H9 (cell line): ENCODE measurements at places on chromosomes 16 and 17.
A peak's percentile ranks its signal among the peaks of the same experiment; 100 is the strongest.

DNA sequence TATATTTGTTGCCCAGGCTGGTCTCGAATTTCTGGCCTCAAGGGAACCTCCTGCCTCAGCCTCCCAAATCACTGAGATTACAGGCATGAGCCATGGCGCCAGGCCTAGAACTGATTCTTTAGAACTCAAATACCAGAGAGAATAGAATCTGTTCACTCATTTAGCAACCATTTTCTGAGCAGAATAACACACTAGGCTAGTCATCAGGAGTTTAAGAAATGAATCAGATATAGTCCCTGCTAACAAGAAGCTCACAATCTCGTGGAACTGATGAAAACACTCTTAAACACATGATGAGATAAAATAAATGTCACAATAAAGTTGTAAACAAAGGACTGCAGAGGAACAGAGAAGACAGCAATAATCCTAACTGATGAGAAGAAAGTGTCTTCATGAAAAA, 55.8 kb upstream of the ADCY9 start:
- no peak for DNase-seq

DNA sequence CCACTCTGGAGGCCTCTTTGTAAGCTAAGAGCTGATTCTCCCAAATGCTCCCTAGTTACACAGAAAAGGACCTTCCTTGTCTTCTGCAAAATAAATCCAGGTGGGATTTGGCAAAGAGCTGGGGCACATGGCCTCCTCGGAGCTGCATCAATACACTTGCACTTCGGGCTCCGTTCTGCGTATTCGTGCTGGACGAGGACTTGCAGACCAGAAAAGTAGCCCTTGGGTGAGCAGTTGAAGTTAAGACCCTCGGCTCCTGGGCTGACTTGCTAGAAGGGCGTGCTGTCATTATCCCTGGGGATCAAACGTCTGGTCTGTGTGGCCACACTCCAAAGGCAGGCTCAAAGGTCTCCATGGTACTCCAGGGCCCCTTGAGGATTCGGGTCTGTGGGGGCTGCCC, 144.2 kb upstream of the RPH3AL start:
- no peak for DNase-seq

GRCh38 chr17:40791787-40792436, 7.8 kb downstream of the KRT28 start:
- DNase-seq = no peak

DNA sequence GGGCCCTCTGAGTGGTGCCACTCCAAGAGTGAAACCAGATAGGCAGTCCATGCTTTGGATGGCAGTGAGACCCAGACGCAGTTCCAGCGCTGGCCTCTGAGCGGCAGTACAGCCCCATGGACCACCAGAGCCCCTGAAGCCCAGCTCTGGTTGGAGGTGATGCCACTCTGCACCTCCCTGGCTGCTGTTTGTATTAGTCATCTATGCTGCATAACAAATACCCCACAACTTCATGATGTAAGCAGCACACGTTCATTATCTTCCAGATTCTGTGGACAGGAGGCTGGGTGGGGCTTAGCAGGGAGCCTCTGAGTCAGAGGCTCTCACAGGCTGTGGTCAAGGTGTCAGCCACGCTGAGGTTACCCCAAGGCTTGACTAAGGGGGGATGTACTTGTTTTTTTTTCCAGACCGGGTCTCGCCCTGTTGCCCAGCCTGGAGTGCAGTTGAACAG, 5.1 kb upstream of the NME4 start:
- peak; percentile 89 for DNase-seq

DNA sequence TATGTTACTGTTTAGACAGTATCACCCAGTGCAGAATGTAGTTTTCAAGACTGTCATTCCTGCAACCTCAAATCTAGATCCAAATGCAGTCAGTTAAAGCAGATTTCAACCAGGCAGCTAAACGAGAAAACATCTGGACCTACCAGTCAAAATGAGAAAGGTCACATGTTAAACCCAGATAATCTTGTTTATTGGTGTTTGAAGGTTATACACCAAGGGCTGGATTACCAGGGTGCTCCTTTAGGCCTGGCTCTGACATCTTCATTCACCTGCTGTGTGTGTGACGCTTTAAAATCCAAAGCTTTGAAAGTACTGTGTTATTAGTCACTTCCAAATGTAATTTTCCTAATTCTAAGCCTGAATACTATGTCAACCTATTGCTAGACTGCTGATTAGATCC, 54.9 kb downstream of the IKZF3 start:
- DNase-seq = no peak

DNA sequence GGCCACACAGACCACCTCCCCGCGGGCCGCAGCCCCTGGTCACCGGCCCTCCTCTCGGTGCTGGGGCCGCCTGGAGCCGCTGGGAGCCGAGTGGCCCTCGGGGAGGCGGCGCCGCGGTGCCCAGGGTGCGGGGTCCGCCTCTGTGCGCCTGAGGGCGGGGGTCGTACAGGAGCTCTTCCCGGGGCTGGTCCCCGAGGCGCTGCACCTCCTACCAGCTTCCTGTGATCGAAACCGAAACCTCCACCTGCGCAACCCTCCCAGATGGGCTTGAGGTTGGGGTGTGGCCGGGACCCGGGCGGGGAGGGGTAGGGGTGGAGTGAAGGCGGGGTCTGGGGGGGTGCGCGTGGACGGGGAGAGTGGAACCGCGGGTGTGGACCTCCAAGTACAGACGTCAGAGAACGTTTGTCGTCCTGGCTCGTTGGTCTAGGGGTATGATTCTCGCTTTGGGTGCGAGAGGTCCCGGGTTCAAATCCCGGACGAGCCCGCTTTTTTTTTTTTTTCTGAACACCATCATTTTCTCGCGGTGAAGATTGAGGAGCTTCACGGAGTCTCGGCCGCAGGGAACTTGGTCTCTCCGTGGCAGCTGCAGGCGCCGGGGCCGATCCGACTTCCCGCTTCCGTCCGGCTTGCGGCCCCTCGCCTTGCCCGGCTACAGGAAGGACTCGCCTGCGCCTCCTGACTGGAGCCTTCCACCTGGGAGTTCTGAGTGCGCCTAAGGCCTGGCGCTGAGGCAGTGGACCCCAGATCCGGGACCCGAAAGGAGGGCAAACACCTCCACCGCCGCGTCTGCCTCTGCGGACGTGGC, 23.9 kb downstream of the ZNF213 start:
- DNase-seq = peak; percentile 92

GRCh38 chr16:79293836-79294460, 306.6 kb downstream of the MAF start:
- no peak for DNase-seq

GRCh38 chr17:7589891-7590691, at the start of gene SOX15:
Gene SOX15 (minus strand): TSS chr17:7590094. CDS start chr17:7589676, 418 bp downstream.
- peak; percentile 92 for DNase-seq

DNA sequence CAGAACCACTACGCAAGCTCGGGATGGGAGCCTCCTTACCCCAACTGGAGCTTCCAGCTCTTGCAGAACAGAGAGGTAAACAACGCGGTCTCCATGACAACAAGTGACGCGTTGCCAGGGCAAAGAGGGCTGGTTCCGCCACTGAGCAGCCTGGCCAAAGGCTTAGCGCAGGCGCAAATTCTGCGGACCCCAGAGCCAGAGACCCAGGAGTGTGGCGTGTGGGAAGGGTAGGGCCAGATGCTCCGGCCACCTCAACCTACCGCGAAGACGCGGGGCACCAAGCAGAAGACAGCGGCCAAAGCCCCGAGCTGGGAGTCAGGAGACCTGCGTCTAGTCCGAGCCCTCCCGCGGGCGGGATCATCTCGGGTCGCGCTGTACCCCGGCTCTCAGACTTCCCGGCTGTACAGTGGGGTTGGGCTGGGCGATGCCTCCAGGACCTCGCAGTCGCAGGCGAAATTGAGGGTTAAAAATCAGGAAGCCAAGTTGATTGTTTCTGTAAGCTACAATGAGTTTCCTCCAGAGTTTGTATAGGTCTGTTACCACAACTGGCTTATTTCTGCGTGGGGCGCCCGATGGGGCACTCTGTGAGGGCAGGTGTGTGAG, at the start of gene TEKT1:
TEKT1 (minus strand) TSS at position 69 of the 603 bp plus-strand sequence. CDS start 1,353 bp downstream, outside the sequence.
- peak; percentile 98 for DNase-seq

DNA sequence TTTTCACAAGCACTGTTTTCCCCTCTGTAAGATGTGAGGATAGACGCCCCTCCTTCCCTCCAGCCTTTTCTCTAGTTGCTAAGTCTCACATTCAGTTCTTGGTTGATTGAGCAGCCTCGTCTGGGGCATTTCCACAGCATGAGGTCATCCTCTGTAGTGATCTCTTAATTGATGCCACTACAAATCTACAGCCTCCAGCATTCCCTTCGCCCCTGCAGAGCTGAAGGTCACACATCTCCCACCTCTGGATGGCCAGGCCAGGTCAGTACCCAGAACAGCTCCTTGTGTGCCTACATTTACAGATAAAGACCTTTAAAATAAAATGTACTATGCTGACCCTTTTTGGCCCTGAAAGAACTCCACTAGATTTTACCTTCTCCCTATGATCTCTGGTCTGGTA, 32.5 kb upstream of the CDH11 start:
- DNase-seq = peak; percentile 69

- peak; percentile 25 for DNase-seq
Measured at GRCh38 chr17:58315281-58315711, 13.3 kb downstream of the TSPOAP1 start.

GRCh38 chr17:19546289-19547065, 12.8 kb downstream of the SLC47A1 start:
- DNase-seq = no peak

- no peak for DNase-seq
Measured at GRCh38 chr17:74353446-74354060, 8.1 kb downstream of the BTBD17 start.

DNA sequence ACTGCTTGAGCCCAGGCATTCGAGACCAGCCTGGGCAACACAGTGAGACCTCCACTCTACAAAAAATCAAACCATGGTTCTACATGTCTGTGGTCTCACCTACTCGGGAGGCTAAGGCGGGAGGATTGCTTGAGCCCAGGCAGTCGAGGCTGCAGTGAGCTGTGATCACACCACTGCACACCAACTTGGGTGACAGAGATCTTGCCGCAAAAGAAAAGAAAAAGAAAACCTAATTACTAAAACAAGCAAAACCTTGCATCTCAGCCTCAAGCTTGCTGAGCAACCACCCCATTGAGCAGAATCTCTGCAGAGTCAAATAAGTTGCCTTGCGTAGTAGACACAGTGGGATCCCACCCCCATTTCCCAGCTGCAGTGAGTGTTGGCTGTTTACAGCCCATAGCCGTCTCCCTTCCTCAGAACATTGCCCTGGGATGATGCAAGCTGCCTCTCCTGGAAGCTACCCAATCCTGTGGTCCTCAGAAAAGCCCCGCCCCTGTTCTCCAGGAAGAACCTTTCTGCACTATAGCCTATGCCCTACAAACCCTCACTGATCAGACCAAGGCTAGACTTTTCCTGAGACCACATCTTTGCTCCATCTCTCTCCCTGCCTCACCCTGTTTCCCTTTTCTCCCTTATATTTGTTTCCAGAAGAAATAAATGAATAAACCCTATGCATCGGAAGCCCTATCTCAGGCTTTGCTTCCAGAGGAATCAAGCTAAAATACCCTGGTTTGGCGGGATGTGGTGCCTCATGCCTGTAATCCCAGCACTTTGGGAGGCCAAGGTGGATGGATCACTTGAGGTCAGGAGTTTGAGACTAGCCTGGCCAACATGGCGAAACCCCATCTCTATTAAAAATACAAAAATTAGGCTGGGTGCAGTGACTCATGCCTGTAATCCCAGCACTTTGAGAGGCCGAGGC, 16.7 kb upstream of the ERN2 start:
- DNase-seq = peak; percentile 85

DNA sequence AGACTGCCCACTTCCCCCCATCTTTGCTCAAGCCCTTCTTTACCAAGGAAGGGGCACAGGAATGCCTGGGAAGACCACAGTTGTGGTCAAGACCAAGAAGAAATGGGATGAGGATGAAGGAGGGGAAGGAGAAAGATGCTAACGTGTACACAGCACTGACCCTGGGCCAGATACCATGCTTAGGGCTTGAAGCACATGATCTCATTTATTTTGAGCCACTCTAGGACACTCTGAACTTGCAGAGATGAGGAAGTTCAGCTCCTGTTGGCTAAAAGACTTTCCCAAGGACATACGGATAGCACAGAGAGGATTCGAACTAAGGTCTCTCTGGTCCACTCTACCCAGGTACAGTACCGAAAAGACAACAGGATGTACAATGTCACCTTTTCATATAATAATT, 42.6 kb downstream of the PIK3R5 start:
- DNase-seq = no peak

GRCh38 chr17:55676274-55676673, 46.4 kb downstream of the TMEM100 start:
- DNase-seq = no peak

DNA sequence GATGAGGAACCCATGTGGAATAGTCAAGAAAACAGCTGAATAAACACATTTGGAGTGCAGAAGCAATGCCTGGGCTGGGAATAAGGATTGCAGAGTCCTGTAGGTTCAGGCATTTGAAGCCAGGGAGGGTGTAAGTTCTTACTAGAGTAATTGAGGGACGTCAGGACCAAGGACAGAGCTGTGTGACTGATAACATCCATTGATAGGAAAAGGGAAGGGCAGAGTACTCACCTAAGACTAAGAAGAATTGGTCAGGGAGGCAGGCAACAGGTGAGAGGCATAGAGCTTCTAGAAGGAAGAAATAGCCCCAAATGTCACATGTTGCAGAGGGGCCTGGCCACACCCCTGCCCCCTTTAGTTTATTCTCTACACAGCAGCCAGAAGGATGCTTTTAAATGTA, 79.8 kb upstream of the TMEM132E start:
- DNase-seq = peak; percentile 67

DNA sequence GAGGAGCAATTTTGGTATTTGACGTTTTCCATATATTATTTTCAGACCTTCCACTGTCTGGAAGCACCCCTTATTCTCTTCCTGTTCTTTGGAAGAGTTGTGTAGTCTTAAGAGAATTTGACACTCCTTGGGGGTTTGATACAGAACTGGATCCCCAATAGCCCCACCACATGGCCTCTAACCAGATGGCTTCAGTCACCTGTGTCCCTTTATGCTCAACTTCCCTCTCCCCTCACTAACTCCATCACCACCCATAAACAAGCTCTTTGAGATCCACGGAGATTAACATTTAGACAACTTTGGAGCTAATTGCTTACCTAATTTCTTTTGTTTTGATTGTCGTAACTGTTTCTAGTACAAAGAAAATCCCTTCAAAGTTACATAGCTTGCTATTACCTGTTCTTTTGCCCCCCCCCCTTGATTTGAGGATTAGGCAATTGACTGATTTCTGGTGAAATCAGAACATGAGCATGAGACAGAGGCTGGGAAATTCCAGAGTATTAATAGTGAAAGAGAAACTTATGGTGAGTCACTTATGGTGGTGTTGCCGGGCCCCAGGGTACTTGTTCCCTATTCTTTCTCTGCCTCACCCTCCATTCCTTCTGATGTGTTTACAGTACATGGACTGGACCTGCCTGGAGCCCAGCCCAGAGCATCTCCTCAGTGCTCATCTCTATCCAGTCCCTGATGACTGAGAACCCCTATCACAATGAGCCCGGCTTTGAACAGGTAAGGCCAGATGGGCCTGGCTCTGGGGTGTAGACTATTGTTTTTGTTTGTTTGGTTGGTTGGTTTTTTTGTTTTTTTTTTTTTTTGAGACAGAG, 7.5 kb downstream of the UBE2Z start:
- no peak for DNase-seq

DNA sequence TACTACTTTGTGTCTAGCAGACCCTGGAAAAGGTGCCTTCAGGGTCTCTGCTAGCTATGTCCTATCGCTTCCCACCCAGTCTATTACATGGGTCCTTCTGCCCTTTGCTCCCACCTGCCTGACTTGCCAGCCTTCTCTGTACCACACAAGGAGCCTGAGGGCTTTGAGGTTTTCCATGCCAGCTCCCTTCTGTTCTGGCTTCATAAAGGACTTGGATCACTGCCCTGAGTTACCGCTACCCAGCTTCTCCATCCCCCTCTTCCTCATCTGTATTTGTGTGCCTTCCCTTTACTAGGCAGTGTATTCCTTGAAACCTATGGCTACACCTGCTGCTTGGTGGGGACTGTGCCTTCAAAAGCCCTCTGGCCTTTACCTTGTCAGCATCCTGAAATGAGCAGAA, 19.6 kb upstream of the LLGL1 start:
- DNase-seq = no peak
